MCF 10A (cell line): ENCODE measurements at places on chromosomes 5 and 9.

DNA sequence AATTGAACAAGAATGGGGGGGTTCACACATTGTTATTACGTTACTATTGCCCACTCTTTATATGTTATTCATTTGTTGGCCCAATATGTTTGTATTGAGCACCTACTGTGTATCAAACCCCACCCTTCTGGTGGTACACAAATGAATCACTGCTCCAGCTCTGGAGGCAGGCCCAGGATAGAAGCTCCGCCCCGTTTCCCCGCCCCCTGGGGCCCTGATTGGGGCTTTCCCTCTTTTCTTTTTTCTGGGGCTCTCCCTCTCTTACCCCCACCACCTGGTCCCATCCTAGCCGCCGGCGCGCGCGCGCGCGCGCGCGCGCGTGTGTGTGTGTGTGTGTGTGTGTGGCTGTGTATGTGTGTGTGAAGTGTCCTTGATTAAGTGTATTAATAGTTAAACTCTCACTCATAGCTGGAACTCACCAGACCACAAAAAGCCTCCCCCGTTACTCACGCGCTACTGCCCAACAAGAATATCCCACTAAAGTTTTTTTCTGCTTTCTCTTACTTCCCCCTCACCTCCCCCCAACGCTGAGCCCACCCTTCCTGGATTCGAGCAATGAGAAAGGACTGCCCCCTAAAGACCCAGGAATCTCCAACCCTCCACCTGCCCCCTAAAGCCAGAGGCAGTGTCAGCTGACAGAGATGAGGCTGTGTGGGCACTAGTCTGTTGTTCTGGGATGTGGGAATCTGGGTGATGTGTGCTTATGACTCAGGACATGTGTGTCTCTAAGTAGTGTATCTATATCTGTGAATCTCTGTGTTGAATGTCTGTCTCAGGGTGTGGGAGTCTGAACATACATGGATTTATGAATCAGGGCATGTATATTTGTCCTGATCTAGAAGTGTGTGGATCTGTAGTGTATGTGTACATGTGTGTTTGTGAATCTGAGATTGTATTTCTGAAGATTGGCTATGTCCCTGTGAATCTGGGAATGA is 4.0 kb downstream of the CXXC5 start:
- DNase-seq, result peak; percentile 87

GRCh38 chr9:126788634-126789349 is 16.0 kb upstream of the ZBTB43 start:
- peak; percentile 82 for DNase-seq

DNA sequence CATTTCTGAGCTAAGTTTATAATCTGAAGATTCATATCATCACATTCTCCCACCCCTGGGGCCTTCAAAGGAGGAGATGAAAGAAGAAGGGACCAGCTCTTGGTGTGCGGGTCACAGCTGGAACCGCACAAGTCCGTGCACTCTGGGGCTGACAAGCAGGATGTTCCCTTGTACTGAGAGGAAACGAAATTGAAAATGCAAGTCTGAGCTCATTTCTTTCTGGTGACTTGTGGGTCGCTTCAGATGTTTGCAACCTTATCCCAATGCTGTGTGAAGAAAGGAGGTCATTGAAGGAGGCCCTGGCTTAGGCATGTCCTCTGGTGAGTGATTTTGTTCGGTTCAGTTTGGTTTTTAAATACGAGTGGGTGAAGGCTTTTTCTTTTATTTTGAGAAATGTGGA is 59.6 kb downstream of the C9orf152 start:
- DNase-seq, result no peak

GRCh38 chr9:10148796-10149195 is 464.0 kb downstream of the PTPRD start:
- no peak for DNase-seq

DNA sequence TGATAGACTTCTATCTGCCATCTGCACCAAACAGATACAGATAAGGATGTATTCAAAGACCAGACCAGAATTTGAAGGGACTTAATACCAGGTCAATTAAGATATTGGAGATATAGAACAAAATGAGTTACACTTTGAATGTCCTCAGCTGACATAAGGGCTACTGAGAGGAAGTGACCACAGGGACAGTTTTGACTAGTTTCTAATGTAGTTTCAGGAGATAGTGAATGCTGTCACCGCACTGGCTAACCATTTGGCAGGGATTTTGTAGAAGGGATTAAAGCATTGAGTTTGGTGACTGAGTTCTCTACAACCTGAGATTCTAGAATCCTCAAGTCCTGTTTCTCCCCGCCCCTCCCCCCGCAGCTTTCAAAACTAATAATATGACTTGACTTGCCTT is 22.7 kb downstream of the CCNH start:
- DNase-seq, result no peak

DNA sequence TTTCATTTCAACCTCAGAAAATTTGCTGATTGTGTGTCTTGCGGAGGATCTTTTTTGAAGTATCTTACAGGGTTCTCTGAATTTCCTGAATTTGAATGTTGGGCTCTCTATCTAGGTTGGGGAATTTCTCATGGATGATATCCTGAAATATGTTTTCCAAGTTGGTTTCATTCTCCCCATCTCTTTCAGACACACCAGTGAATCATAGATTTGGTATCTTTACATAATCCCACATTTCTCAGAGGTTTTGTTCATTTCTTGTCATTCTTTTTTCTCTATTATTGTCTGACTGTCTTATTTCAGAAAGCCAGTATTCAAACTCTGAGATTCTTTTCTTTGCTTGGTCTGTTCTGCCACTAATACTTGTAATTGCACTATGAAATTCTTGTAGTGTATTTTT is 456.9 kb downstream of the PRELID2 start:
- DNase-seq, result no peak

DNA sequence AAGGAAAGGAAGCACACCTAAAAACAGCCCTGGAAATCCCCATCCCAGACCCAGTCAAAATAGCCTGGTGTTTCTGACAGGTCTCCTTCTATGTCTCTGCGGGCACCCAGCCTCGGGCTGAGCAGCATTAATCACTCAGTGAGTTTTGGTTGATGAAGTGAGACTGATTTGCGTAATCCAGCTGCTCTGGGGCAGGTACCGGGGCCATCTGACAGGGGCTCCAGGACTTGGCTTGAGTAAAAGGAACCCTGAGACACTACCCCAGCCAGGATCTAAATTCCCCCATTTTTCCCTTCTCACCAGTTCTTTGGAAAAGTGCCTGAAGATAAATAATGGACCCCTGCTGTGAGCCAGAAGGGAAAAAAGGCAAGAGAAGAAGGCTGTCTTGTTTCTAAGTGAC is 596 bp downstream of the SLC28A3 start:
- peak; percentile 84 for DNase-seq

GRCh38 chr5:1516615-1517601 is 6.9 kb downstream of the LPCAT1 start:
- no peak for DNase-seq

DNA sequence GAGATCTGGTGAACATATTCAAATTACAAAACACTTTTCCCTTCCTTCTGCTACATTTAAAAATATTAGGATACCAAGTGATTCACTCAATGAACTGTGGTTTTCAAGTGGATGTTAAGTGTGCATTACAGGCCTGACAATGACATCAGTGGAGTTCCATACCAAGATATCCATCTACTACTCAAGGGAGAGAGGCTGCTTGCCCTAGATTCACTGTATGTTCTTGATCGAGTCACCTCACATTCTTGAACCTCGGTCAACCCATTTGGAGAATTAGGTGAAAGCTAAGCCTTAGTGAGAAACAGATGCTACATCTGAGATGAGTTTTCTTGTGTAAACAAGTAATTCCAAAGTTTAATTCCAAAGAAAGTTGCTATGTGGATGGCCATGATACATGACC is 142.2 kb downstream of the FGF10 start:
- no peak for DNase-seq

- DNase-seq, result peak; percentile 59
These were observed 35.8 kb downstream of the PPARGC1B start for GRCh38 chr5:149765932-149766331.

DNA sequence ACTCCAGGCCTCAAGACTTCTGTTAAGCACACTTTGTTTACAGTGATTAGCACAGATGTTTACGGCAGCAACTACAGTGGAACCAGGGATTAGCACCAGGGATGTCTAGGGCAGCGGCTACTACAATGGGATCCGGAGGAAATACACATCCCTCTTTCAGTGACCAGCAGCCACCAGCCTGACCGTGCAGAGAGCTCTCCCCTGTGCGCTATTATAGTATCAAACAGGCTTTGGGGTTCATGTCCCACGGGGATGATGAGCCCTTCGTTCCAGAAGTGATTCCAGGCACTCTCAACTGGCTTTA is 21.5 kb downstream of the GFPT2 start:
- DNase-seq, result no peak

DNA sequence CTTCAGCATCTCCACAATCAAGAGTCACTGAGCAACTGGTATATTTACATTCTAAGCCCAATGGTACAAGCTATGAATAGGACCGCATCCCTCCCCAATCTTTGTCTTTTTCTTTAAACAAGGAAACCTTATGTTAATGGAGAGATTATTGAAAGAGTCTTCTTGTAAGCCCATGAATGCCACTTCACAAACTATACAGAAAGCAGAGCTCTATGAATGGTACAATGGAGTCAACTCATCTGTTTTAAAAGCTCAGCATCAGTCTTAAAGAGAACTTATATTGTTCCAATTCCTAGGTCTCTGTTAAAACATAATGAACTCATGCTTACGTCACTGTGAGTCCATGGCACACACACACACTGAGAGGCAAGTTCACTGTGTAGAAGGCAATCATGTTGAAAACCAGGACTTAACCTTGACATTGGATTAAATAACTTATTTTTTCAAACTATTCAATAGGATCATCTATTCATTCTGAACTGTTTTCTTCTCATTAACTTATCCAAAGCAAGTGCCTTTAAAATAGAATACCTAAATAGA is 4.5 kb downstream of the NREP start:
- no peak for DNase-seq

DNA sequence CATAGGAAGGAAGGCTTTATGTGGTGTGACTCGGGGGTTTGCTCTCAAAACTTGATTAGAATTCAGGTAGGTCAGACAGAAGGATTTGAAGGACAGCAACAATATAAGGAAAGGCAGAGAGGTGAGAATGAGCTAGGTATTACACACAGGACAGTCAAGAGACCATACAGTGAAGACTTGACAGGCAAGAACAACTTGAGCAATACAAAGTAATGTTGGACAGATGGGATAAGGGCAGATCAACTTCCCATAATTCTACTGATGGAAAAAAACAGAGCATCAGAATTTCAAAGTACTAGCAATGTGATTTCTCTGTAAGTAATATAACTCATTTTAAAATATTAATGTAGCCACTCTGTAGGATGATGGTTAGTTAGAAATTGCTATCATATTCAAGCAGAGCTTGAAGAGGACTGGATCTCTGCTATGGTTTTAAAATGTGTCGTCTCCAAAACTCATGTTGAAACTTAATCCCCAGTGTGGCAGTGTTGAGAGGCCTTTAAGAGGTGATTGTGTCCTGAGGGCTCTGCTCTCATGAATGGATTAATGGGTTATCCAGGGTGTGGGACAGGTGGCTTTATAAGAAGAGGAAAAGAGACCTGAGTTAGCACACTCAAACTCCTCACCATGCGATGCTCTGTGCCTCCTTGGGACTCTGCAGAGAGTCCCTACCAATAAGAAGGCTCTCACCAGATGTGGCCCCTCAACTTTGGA is 22.4 kb upstream of the HOMER1 start:
- DNase-seq, result no peak

DNA sequence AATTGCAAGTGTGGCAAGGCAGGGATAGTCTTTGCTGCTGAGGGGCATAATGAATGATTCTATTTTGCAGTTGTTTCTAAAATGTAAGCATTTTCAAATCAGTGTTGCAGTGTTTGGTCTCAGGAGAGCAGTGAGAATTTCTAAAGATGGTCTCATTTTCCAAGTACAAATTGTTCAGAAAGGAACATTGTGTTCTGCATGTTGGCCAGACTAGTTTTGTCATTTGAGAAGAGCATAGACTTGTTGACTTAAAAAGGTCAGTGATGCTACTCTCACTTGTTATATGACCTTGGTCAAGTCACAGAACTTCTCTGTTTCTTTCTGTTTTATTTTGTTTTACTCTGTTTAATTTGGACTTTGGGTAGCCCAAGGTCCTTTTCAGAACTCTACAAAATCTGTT is 344.6 kb downstream of the OSTF1 start:
- no peak for DNase-seq

DNA sequence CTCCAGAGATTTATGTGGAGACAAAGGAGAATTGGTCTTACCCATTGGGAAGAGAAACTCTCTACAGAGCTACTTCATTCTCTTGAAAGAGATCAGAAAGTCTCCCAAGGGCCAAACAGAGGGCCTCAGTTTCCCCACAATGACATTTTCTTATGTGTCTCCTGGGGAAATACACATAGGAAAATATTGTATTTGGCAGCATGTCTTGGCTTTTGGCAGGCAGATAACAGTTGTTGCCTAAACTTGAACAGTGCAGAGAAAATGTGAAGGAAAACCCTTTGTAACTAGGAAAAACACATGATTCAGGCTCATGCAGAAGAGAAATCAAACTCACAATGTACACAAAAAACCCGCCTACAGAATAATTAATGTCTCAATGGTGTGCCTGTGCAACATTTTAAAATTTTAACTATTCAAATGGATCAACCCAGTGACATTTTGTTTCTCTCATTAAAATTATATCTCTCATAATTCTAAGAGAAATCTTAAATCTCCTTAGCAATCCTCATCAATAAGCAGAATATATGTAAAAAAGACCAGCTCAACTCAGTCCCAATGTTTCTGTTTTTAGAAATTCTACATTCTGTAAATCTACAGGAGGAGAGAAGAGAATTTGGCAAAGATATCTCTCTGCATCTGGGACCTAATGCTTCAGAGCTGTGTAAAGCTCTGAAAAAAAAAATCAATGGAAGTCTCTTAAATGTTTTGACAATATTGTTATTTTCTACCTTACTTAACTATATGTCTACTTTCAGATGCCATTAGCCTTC is 205.1 kb downstream of the ADAMTSL1 start:
- DNase-seq, result no peak

- DNase-seq, result no peak
These were observed 91.9 kb upstream of the C9orf72 start for GRCh38 chr9:27665136-27665535.

DNA sequence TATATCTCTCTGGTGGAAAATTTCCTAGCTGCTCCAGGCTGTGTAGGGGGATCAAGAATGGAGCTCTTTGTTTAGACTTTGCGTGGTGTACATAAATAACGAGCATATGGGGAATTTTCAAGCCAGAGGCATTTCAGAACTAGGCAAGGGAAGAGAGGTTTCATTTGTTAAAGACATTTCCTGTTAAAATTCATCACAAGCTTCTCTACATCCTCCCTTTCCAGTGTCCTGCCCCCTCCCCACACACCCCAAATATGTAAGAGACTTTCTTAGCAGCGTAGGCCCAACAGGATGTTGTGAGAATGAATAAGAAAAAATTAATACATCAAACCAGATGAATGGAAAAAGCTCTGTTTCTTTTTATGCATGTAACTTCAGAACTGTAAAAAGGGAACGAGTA is 150.3 kb downstream of the GPBP1 start:
- no peak for DNase-seq

GRCh38 chr9:12980085-12980851 is 205.4 kb downstream of the LURAP1L start:
- DNase-seq, result no peak
